ENCODE measurements at places on chromosomes 1 and 21.

DNA sequence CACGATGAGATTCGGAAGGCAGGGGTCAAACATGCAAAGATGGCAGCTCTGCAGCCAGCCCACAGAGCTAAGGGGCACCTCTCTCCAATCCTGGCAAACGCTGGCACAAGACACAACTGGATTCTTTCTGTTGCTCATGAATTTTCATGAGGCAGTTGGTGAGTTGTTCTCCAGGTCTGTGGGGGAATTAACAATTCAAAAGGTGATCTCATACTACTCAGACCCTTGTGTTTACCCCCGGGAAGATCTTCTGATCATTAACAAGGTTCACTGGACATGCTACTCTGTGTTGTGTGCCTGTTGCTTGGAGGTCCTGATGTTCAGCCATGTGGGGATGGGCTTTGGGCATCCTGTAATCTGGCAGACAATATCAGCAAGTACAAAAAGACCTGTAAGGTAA is 128.9 kb downstream of the HHAT start:
- DNase-seq: no peak

DNA sequence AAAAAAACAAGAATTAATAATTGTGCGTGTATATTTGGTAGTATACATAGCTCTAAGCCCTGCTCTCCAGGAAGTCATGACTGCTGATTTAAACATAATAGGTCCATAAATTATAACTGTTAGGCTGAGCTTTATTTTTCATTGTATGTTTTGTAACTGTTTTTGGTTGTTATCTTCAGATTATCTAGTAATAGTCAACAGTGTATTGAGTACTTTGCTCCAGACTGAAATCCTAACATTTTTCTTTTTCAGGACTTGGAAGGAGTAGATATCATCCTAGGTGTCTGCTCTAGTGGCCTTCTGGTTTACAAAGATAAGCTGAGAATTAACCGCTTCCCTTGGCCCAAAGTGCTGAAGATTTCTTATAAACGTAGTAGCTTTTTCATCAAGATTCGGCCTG is 90.9 kb downstream of the TMEM200B start:
- DNase-seq: no peak

DNA sequence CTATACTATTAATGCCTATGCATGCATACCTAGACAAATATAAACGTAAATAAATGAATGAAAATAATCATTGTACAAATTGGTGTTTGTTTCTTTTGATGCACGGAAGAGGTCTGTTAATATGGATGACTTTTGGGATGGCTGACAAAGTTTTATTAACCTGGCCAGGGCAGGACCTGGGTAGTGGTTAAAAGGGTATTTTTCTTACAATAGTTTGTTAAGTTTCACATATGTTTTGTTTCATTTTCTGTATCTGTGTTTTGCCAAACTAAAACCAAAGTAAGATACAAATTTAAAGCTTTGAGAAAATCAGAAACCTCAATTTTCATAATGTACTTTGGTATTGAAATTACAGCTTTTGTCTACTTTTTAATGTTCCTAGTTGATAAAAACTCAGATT is 222.7 kb upstream of the OLFM3 start:
- no peak for DNase-seq

- no peak for DNase-seq
These were observed 67.4 kb downstream of the DDAH1 start for GRCh38 chr1:85397490-85398032.

GRCh38 chr1:33468531-33468930 is 3.9 kb upstream of the ZSCAN20 start:
- DNase-seq: no peak

GRCh38 chr1:119675349-119676345 is 27.6 kb upstream of the ZNF697 start:
- peak; percentile 55 for DNase-seq

- DNase-seq: no peak
These were observed 4.0 kb downstream of the S100A16 start for GRCh38 chr1:153608742-153609584.

GRCh38 chr1:15808955-15809354 is 1.5 kb upstream of the UQCRHL start:
- no peak for DNase-seq

GRCh38 chr21:30152792-30153191 is 13.8 kb downstream of the CLDN17 start:
- no peak for DNase-seq

GRCh38 chr1:228308085-228308601 is 98.5 kb downstream of the TRIM11 start:
- no peak for DNase-seq

DNA sequence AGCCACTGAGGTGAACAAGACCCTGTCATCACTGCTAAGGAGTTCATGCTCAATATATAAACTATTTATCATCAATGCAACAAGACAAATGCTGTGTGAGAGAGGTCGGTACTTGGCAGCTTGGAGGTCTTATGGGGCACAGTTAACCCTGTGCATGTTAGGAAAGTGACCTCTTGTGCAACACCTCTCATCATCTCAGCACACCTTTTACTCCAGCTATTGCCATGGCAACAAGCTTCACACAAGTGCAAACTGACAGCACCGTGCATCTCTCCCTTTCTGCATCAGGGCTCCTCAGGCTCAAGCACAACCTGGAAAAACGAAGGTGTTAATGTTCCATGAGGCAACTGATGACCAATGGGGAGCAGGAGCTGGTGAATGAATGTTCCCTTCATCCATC is 14.7 kb upstream of the MYSM1 start:
- no peak for DNase-seq

GRCh38 chr1:172117800-172118199 is 276.5 kb downstream of the DNM3 start:
- no peak for DNase-seq

DNA sequence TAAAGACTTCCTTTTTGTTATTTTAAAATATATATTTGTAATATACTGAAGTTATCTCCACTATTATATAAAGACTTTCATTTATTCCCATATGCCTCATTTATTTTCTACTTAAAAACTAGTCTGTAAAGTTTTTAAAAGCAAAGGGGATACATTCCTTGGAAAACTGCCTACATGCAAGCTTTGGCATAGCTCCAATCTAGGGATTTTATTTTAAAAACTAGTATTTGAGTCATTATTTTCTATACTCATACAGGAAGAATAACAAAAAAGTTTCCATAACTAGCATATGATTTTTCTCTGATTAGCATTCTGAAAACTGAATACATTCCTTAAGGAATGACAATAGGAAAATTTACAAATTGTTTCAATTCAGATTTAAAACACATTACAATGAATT is 88.9 kb downstream of the COL24A1 start:
- no peak for DNase-seq
